ENCODE measurements at places on chromosomes 16 and 17.
A peak's percentile ranks its signal among the peaks of the same experiment; 100 is the strongest.

GRCh38 chr17:81607431-81607830 lies 29.5 kb downstream of the NPLOC4 start:
- DNase-seq: peak; percentile 50

DNA sequence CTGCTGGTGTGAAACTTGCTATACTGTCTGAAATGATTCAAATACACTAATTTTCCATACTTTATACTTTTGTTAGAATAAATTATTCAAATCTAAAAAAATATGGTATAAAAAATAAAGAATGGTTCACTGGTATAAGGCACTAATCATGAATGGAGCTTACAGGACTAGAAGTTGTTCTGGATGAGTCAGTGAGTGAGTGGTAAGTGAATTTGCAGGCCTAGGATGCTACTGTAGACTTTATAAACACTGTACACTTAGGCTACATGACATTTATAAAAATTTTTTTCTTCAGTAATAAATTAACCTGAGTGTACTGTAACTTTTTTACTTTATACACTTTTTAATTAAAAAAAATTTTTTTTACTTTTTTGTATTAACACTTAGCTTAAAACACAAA lies 95.5 kb downstream of the MAP2K4 start:
- DNase-seq: no peak

GRCh38 chr17:64377769-64378282 lies 12.8 kb downstream of the PECAM1 start:
- no peak for DNase-seq

GRCh38 chr17:8041979-8042378 lies 3.1 kb downstream of the ALOX15B start:
- no peak for DNase-seq

- DNase-seq: no peak
These were observed at the start of gene BCL6B for GRCh38 chr17:7022781-7023571. Gene BCL6B (plus strand): TSS chr17:7023050. CDS start chr17:7023672, 622 bp downstream.

DNA sequence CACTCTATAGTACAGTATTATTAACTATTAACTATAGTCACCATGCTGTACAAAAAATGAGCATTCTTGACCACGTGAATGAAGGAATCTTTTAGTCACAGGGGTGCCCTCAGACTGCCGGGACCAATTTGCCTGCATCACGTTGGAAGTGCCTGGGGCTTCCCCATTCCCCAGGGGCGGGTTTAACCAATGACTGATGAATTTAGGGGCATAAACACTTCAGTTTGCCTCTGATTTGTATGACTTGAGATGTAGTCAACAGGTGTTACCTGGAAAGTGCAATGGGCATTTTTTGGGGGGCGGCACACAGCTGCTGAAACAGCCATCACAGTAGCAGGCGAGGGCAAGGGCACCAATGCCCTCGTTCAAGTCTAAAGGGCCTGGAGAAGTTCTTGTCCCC lies 8.7 kb upstream of the PYY start:
- DNase-seq: no peak

DNA sequence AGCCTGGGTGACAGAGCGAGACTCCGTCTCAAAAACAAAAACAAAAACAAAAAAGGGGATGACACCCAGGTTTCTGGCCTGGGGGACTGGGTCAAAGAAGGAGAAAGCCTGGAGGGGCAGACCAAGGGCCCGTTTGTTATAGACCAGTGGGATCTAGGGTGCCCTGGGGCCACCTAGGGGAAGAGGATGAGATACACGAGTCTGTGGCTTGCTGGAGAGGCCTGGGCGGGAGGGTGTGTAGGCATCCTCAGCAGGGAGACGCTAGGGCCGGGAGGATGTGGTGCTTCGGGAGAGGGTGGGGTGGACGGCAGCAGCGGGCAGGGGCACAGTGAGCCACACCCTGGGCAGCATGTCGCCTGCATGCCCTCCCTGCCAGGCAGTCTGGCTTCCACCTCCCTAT lies 17.1 kb upstream of the CRK start:
- no peak for DNase-seq

DNA sequence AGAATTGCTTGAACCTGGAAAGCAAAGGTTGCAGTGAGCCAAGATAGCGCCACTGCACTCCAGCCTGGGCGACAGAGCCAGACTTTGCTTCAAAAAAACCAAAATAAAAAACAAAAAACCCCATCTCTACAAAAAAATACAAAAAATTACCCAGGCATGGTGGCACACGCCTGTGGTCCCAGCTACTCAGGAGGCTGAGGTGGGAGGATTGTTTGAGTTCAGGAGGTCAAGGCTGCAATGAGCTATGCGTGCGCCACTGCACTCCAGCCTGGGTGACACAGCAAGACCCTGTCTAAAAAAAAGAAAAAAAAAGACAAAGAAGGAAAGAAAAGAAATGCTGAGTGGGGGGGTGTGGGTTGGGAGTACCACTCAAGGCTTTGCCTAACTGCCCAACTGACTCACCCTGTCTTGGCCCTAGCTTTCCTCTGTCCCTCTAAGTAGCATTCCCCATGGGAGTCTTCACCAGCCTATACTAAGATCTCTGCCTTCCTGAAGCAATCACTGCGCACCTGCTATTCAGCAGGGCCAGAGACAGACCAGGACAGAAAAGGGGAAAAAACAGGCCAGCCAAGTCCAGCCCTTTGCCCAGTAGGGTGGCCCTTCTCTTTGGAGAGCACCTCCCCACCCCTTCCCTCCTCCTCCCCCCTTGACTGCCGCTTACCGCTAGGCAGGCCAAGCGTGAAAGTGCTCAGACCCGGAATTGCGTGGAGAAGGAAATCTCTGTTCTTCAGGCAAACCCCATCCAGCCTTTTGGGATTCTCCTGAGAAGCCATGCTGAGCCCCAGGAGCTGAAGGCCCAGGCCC lies 45.8 kb downstream of the RTN4RL1 start:
- DNase-seq: no peak

DNA sequence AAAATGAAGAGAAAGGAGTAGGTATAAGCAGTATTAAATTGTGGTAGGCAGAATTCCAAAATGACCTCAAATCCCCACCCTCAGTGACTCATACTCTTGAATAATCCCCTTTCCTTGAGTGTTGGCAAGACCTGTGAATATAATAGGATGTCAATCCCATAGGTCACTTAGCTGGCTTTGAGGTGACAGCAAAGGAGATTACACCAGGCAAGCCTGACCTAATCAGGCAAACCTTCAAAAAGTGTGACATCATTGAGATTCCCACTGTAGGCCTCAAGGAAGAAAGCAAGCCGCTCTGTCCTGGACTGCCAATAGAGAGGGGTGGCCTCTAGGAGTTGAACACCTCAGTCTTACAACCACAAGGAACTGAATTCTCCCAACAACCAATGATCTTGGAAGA lies 535.2 kb downstream of the RBFOX1 start:
- no peak for DNase-seq

DNA sequence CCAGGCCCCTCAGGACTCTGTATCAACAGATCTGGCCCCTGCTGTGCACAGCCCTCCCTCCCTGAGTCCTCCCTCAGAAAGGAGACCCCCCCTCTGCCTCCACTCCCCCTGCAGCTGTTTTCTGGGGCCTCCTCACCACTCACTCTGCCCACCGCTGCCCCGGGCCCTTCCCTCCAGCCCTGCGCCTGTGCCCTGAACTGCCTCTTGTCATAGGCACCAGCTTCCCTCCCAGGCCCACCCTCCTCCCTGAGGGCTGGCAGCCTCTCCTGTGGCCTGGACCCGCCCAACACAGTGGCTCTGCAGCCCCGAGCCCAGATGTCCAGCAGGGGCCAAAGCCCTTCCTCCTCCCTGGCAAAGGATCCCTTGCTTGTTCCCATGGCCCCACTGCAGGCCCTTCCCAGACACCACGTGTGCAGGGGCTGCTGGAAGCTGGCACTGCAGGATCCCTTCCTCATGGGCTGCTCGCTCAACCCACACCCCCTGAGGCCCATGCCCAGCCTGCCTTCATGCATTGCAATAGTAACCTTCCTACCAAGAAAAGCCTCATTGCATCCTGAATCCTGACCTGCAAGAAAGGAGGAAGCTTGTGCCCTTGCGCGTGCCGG lies 25.8 kb downstream of the GNPTG start:
- no peak for DNase-seq

DNA sequence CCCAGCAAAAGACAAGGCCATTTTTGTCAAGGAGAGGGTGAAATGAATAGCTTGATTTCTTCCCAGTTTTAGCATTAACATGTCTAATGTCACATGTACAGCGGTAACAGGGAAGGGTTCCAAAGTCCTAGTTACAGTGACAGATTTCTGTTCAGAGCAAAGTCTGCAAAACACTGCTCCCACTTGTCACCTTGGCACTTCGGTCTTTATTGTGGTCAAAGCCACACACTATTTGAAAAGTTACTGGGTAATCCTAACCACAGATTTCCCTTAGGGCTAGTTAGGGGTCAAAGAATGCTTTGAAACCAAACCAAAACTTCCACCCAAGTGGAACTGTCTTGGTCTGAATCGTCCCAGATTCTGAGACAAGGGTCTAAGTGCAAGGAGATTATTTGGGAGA lies 455.6 kb downstream of the HS3ST3B1 start:
- no peak for DNase-seq

DNA sequence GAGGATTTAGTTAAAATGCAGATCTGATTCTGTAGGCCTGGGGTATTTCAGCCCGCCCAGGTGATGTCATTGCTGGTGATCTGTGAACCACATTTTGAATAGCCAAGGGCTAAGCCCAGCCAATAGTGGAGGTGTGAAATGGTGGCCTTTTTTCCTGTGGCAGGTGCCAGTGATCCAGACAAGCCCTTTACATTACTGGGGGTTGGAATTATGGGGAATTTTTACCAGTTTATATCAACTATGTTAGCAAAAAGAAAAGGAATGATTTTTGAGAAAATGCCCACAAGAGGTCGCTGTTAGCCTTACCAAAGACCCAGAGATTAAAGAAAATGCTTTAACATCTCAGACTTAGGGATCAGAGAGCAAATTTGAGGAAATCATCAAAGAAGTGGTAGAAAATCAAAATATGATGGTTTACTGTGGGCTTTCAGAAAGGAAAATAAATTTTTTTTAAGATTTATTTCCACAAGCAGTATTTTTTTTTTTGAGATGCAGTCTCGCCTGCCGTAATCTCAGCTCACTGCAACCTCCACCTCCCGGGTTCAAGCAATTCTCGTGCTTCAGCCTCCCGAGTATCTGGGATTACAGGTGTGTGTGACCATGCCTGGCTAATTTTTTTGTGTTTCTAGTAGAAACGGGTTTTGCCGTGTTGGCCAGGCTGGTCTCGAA lies 3.9 kb downstream of the VPS35L start:
- DNase-seq: peak; percentile 64

- DNase-seq: no peak
These were observed 525.6 kb downstream of the MAF start for GRCh38 chr16:79074951-79075350.

- DNase-seq: peak; percentile 93
These were observed at the start of gene TLCD1 for GRCh38 chr17:28726226-28726626. Gene TLCD1 (minus strand): TSS chr17:28726233. CDS start chr17:28726097, 136 bp downstream.

GRCh38 chr16:28984619-28985135 lies at the start of gene LAT:
Gene LAT (plus strand): TSS chr16:28985052. CDS start chr16:28985418, 366 bp downstream.
- DNase-seq: no peak

DNA sequence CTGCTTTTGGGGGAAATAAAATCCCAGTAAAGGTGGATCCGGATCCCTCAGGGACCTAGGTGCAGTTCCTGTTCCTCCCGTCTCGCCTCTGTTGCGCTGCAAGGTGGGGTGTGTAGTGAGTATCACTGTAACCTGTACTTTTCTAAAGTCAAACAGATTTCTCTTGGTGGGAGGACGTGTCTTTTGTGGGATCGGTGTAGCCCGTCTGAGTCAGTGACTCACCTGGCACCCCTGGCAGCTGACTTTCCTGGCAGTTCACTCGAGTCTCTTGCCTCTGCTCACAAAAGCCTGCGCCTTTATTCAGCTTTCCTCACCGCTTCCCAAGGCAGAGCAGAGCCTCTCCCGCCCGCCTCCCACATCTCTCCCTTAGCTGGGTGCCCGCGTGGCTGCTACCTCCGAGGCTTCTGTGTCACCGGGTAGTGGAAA lies 85.7 kb downstream of the CMIP start:
- no peak for DNase-seq

- peak; percentile 19 for DNase-seq
These were observed 873 bp downstream of the USP10 start for GRCh38 chr16:84700446-84701300.

DNA sequence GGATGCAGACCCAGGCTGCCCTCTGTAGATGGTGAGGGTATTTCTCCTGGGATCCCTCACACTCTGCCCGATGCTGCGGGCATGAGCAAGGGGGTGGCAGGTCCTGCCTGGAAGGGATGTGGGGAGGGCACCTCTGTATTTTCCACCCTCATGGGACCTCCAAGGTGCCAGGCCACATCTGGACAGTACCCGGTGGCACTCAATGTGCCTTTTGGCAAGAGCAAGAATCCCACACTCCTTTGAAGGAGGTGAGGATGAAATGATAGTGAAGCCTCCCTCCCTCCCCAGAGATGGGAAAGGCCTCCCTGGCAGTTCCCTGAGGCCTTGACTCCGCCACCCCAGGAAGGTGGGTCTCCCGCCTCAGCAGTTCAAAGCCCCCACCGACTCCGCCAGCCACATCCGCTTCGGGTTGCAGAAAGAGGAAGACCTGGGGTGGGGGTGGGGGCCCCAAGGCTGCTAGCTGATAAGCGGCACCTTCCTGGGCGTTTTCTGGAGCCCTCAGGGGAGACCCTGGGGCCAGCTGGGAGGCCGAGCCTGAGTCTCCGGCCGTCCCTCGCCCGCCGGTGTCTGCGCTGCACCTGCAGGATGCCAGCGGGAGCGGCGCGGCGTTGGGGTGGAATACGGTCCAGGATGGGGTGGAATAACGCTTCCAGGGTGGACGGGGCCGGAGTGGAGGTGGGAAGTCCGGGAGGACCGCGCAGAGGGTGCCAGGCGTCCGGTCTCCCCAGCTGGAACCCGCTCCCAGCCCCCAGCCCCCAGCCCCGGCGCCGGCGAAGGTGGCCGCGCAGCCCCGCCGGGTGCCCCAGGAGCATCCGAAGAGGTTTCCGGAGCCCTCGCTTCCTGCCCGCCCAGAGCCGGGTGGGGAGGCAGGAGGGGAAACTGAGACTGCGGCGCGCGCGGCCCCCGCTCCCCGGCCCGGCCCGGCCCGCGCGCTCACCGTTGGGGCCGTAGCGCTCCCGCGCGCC lies 718 bp downstream of the ATP2A3 start:
- DNase-seq: no peak

- DNase-seq: no peak
These were observed 735 bp downstream of the LSM12 start for GRCh38 chr17:44065668-44066203.

- DNase-seq: no peak
These were observed 132.3 kb upstream of the SDK2 start for GRCh38 chr17:73776351-73777130.

- DNase-seq: no peak
These were observed 38.2 kb downstream of the PLCG2 start for GRCh38 chr16:81817296-81817695.

DNA sequence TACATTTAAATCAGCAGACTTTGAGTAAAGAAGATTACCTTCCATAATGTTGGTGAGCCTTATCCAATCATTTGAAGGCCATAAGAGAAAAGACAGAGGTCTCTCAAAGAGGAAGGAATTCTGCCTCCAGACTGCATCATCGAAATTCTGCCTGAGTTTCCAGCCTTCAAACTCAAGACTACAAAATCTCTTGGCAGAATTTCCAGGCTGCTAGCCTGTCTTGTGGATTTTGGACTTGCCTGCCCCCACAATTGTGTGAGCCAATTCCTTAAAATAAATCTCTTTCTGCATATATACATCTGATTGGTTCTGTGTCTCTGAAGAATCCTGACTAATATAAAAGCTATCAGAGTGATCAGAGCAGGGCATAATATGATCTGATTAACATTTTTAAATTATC lies 216.6 kb upstream of the CPHXL start:
- DNase-seq: no peak

Data from GM03348 (cell line).